ENCODE measurements at places on chromosomes 2 and 18.

DNA sequence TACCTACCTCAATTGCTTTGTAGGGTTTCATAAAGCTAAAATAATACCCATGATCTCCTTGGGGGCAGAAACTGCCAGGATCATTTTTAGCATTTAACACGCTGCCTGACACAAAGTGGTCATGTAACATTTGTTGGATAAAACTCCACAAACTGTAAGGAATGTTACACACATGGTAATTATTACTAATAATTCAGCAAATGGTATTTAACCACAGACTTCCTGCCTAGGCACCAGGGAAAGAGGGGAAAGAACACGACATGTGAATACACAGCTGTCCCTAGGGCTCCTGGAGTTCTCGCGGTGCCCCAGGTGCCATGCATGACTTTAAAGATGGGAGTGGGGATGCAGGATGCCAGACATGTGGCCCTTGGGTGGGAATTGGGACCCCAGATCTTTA, 43.5 kb downstream of the ASAP2 start:
- DNase-seq, result no peak

DNA sequence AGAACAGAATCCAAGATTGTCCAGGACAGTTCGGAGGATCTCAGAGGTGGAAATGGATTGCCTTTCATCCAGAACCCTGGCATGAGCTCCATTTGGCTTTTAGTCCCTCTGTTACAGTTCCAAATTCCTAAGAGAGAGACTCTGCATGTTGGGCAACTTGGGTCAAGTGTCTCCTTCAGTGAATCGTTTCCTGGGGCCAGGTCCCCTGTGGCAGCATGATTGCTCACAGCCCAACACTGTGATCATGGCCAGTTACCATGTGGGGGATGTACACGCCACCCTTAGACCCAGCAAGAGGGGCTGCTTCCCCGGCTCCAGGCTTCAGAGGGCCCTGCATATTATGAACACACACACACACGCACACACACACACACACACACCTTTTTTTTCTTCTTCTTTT, 118.6 kb upstream of the GLI2 start:
- DNase-seq, result no peak

DNA sequence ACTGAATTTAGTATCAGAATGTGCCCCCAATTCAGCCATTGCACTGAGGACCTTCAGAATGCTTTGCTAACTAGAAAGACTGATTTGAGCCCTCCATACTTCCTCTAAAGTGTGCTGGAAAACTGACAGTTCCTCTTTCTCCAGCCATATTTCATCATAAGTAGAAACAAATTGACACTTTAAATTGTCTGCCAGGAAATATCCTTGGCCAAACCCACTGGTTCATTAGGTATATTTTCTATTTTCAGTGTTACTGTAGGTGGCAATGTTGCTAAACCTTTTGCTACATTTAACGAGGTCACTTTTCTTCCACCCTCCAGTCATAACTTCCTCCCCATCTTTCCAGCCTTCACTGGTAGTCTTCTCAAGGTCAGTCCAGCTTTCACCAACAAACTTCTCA, 21.5 kb downstream of the SP5 start:
- no peak for DNase-seq

GRCh38 chr18:77173275-77174030, 40.9 kb upstream of the MBP start:
- DNase-seq, result no peak

GRCh38 chr18:22796113-22796512, 137.0 kb upstream of the RBBP8 start:
- DNase-seq, result no peak

DNA sequence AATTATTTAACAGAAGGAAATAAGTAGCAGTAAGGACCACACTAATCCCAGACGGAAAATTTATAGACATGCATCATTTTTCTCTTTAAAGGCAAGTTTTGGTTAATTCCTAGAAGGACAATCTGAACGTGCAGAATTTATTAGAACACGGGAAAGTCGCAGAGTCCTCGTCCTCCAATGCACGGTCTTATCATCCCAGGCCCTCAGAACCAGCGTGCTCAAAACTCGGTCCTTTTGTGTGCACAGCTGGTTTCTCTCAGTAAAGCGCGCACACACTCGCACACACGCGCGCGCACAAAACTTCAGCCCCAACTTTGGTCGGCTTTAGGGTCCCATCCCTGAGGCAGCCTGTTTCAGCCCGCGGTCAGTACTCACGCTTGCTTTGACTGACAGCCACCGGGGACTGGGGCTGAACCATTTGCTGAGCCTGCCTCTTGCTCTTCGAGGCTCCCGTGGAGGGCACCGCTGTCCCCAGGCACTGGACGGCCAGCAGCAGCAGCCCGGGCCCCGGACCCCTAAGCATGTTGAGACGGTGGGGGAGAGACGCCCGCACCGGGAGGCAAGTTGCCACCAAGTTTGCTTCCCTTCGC, 493 bp downstream of the FN1 start:
- DNase-seq, result no peak

- DNase-seq, result no peak
Measured at GRCh38 chr2:110124939-110125691, 9.5 kb upstream of the MALL start.

- no peak for DNase-seq
Measured at GRCh38 chr2:27322301-27322765, 564 bp downstream of the MPV17 start.

DNA sequence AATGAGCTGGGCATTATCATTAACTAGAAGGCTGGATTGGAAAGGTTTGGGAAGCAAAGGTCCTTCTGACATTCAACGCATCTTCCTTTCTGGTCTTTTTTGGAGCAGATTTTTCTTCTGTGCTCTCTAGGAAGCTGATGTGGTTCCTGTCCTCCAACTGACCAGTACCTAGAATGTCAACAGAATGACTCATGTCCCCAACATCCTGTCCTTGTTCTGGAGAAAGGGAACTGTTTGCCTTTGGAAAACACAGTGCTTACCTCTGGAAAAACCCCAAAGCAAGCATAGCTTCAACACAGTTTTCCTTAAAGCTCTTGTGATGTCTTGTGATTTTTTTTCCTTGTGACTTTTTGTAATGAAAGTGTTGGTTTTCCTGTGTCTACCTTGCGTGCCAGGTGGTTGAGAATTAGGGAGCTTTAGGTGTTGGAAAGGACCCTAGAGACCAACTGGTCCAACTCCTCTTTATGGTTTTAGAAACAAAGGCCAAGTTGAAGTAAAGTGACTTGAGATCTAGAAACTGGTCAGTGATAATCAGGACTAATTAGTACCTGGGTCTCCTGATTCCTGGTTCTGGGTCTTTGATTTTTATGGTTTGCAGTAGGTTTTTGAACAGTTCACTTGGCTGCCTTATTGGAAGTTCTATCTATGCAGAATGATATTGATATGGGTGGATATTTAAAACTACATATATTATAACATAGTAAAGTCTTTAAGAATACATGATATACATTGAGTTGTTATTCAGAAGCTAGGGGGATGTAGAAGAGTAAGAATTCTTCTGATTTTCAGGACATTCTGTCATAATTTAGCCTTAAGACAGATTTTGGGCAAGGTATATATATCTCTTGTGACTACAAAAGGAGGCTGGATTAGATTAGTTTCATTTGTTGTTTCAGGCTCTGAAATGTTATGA, 70.5 kb downstream of the FMNL2 start:
- no peak for DNase-seq

GRCh38 chr2:47312491-47312850, 90.5 kb upstream of the MSH2 start:
- no peak for DNase-seq

DNA sequence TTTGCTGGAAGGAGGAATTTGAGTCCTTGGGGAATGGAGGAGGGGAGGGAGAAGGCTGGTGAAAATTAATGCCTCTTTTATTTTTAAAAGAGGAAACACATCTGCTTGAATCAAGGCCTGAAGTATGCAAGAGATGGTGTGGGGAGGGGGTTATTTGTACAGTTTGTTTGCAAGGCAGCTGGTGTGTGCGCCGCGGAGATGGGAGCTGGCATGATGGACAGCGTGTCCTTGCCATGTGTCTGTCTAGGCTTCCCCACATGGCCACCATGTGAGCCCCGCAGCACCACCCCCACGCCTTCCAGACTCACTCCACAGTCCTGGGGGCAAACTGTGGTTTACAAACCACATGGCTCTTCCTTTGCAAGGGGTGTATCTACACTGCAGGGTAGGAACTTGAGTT, 154.8 kb upstream of the APCDD1 start:
- no peak for DNase-seq

- DNase-seq, result no peak
Measured at GRCh38 chr2:160073284-160073888, 11.0 kb upstream of the PLA2R1 start.

DNA sequence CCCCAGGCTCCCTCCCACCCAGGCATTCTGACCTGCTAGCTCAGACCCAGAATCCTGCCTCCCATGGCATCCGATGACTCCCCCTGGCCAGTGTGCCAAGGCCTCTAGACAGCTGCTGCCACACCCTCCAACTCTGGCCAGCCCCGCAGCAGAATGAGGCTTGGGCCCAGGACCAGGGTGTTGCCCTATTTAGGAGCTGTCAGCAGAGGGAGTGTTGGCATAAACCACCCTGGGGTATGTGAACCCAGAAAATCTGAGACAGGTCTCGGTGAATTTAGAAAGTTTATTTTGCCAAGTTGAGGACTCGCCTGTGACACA, 134.3 kb downstream of the KLHL29 start:
- no peak for DNase-seq

GRCh38 chr2:127454595-127455565, 36.7 kb downstream of the PROC start:
- DNase-seq, result no peak

Measured in lower leg skin (tissue), 4 donors.